CD4-positive, alpha-beta T cell treated with Interleukin-17A for 4 hours (primary cell): ENCODE measurements at places on chromosomes 11 and 22.
A peak's percentile ranks its signal among the peaks of the same experiment; 100 is the strongest.

DNA sequence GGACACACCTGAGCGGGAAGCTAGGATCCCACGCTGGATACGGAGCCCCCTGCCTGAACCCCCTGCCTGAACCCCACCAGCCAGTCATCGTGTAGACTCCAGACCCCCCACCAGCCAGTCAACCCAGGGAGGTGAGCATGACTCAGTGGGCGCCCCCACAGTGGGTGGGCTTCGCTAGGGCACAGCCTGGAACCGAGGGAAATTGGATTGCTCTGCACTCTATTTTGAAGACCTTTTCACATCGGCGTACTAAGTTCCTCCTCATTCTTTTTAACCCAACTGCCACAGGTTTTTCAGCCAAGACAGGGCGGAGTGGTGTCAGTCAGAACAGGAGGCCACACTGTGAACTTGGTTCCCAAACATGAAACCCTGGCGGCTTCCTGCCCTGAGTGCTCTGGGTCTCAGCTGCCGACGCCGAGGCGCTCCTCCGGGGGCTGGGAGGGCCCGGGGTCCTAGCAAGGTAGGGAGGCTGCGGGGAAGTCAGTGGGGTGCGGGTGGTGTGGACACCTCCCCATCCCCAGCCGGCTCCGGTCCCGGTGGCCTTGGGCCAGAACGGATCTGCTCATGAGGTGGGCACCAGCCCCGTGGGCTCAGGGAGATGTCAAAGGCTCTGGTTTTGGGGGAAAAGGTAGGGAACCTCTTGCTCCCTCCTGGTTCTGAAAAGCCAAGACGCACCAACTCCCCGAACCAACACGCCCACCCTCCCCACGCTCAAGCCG is 57.0 kb downstream of the BRD1 start:
- DNase-seq: no peak

DNA sequence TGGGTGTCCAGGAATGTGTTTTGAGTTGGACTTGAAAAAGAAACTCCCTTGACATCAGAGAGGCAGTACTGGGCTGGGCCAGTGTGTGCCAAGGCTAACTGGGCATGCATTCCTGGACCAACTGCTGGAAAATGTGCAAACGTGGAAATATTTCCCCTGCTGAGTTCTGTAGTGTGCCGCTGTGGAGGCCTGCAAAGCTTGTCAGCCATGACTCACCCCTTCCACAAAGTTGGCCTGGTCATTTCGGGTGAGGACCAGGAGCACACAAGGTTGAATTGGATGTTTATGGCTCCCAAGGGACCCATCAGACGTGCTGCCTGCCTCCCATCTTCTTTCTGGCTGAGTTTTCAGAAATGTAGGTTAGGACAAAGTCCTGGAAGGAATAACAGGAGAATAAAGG is 513.1 kb downstream of the MIAT start:
- no peak for DNase-seq

DNA sequence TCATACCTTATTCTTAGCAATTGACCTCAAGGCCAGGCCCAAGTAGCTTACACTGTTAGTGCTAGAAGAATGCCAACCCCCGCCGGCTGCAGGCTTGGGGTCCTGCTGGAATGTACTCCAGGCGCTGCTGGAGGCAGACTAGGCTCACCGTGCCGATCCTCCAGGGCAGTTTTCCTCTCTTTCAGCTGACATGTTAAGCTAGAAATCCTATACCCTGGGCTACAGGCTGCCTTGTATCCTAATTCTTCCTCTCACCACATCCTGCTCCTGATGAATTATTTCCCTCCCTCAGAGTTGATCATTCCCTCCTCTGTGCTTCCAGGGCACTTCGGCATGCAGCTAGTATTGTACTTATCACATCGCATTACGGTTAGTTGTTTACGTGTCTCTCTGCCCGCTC is 3.4 kb downstream of the SPTBN2 start:
- no peak for DNase-seq

DNA sequence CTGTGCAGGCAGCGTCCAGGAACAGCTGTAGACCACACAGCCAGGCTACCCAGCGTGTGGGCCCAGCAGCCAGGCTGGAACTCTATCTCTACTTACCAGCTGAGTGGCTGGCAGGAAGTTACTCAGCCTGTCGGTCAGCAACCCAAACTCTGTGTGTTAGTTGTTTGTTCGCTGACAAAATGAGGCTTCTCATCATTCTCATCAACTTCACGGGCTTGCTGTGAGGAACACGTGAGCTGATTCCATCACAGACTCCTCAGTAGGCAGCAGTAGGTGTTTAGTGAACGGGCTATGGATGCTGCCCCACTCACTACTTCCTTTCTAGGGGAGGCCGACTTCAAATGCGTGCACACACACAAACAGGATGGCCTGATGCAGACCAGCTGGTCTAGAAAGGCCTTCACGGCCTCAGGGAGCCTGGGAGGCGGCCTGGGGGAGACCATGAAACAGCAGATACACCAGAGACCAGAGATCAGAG is 830 bp upstream of the SPDYC start:
- DNase-seq: no peak

GRCh38 chr11:46386005-46386578 is 4.6 kb downstream of the MDK start:
- no peak for DNase-seq

DNA sequence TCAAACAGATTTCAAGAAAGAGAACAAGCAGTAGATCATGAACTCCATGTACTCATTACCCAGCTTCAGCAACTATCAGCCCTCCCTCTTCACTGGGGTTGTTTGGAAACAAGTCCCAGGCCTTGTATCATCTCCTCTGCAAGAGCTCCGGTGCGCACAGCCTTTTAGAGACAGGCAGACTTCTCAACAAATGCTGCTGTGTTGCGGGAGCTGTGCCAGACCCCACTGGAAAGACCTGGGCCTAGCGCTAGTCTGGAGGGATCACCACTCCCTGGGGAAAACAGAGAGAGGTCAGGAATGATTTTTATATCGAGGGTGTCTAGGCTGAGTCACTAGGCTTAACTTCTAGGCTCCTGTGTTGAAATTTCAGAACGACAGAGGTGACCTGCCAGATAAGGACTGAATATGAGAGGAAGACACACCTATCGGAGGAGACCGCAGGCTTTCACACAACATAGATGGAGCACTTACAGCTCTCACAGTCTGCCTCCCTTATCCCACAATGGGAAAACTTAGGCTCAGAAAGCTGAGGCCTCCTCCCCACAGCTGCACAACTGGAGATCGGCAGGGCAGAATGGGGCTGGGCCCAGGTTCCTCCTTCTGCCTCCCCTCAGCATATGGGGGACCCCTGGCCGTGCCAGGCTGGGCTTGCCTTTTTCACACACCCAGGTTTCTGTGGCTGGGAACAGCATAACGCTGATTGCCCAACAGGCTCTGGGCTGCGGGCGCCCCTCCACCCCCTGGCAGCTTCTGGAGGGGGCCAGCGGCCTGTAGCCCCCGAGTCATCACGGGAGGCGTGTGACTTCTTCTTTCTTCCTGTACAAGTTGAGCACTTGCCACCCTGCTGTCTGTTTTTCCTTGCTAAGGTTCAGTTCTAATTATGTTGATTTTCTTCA is 86.0 kb downstream of the PKNOX2 start:
- DNase-seq: no peak

GRCh38 chr22:46043816-46044620 is 67.1 kb upstream of the WNT7B start:
- DNase-seq: peak; percentile 24
